ENCODE measurements at places on chromosomes 3 and 15.
A peak's percentile ranks its signal among the peaks of the same experiment; 100 is the strongest.

DNA sequence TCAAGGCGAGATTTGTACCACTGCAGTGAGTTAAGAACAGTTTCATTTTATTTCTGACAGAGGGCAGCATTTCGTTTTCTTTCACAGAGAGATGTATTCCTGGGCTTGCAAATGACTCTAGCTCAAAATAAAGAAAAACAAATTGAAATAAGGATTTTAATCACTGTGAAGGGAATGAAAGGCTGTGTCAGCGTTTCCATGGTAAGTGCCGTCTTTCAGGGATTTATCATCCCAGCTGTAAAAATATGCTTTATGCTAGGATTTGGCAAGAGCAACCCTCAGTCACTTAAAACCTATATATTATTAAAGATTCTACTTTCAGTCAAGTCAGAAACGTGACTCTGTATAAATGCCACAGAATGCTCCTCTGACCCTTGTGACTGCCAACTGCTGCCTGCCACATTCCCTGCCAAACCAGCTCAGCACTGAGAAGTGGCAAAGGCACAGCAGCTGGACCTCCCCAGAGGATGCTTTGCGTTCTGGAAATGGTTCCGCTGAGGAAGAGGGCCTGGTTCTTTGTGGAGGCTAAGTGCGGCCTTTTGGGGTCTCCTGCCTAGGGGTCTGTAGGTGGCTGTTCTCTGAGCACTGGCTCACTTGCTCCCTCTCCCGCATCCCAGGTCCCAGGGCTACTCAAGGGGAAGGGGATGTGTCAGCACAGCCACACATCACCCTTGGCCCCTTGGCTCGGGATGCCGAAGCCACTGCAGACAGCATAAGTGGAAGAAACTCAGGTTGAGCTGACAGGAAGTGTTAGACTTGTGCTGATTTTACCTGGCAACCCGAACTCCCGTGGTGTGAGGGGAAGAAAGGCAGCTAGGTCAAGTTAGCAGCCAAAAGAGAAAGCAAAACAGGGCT, 56.6 kb upstream of the POMGNT2 start:
- DNase-seq: no peak

GRCh38 chr3:126704494-126705214, 614 bp downstream of the CHCHD6 start:
- DNase-seq: no peak

GRCh38 chr3:148150141-148150540, 547.6 kb upstream of the AGTR1 start:
- no peak for DNase-seq

DNA sequence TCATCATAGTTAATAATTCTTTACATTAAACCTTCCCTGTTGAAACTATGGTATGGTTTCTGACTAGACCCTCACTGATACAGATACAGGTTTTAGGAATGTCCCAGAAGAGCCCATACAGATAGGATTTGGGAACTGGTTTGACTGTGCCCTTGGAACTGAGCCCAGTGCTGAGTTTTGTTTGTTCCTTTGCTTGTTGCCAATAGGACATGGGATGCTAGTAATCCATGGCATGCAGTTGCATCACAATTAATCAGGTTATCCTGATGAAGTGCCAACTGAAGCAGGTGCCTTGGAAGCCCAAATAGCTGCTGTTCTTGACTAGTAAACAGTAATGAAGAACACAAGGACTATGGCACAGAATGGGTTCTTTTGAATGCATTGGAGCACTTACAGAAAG, 230.6 kb downstream of the NEK10 start:
- DNase-seq: no peak

DNA sequence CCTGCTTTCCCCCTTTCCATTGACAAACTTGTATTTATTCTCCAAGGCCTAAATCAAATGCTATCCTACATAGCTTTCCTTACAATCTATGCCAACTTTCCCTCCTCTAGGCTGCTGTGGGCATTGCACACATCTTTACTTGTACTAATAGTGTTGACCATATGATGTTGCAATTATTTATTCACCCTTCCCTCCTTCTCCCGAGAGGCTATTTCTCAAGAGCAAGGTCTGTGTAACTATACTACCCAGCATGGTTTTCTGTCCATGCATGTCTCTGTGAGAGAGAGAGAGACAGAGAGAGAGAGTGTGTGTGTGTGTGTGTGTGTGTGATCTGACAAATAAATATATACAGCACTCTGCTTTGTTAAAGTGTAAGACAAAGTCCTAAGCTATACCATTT, 63.8 kb downstream of the GTPBP8 start:
- DNase-seq: peak; percentile 40
